Activated T-helper 2 cell treated with anti-CD3 and anti-CD28 coated beads, Interferon-gamma antibody, Interleukin-2, Interleukin-4, amounts not matched to agents 10 μg/mL and 5 μg/mL and 100 μg/mL, durations not matched to agents 14 hours and 24 hours and 36 hours (primary cell): ENCODE measurements at places on chromosomes 12 and 14.
A peak's percentile ranks its signal among the peaks of the same experiment; 100 is the strongest.

DNA sequence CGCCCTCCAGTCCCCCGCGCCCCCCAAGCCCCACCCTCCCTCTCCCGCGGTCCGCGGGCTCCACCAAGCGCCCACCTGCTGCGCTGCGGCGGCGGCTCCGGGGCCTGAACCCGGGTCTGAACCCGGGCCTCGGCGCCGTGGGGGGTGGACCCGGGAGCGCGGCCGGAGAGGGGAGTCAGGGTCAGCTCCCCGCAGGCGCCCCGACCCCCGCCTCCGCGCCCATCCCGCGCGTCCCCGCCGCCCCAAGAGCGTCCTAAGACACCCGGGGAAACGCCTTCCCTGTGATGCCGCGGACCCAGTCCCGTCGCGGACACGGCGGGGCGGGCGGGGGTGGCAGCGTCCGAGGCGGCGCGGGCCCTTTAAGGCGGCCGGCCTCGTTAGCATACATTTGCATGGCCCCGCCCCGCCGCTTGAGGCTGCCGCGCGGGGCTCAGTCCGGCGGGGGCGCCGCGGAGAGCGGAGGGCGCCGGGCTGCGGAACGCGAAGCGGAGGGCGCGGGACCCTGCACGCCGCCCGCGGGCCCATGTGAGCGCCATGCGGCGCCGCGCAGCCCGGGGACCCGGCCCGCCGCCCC lies at the start of gene MMP17:
TSS of gene MMP17 (plus strand) at position 433 of the 574 bp plus-strand sequence. CDS start at position 535, 102 bp downstream.
- no peak for DNase-seq

DNA sequence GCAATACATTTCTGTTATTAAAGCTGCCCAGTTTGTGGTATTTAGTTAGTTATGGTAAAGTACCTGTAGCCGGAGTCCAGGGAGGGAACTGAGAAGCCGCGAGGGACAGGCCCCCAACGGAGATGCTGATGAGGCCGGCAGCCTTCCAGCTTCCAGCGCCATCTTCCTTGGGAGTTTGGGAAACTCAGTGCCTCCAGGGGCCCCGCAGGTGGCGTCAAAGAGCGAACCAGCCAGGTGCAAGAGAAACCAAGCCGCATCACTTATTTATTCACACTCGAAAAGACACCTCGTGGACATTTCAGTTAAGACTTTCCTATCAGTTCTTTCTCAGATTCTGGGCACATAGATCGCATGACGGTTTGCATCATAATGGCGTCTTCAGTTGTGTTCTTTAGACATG lies 216.6 kb downstream of the GLT1D1 start:
- no peak for DNase-seq

DNA sequence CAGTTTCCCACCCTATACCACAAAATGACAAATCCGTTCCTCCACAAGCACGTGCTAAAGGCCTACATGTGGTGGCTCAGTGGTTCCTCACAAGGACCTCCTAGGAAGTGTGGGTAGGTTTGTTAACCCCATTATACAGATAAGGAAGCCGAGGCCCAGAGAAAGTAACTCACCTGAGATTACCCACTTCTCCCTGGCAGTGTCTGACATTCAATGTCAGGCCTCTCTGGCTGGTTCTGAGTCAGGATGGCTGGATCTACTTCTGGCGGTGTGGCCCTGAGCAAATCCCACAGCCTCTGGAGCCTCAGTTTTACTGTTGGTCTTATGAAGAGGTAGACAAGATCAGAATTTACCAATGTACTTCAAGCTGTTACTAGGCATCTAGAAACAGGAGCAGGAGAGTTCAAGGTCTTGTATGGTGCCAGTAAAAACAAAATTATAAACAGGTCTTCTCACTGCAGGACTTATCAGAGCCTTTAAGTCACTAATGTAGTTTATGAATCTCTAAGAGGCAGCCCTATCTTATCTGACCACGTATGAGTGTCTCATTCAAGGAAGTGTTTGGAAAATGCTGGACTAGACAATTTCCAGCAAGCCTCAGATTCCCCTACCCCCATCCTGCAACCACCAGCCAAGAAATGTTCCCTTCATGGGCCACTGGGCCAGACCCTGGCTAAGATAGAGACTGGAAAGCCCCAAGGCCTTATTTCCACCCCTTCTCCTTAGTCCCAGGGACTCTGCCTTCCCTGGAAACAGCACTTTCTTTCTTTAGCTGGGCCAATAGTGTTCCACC lies 4.2 kb downstream of the HSPB8 start:
- DNase-seq = no peak

DNA sequence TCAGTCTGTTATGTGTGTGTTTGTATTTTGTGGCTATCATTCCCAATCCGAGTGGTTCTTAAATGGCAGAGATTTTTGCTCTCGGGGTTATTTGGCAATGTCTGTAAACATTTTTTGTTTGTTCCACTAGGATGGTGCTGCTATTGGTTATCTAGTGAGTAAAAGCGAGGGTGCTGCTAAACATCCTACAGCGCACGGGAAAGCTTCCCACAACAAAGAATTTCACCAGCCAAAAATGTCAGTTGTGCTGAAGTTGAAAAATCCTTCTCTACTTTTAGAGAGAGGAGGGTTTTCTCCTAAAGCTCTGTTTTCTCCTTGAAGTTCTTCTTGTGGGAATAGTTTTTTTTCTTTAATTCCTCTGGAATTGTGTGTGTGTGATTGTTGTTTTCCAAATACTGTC lies 2.4 kb downstream of the EXD2 start:
- DNase-seq = no peak

DNA sequence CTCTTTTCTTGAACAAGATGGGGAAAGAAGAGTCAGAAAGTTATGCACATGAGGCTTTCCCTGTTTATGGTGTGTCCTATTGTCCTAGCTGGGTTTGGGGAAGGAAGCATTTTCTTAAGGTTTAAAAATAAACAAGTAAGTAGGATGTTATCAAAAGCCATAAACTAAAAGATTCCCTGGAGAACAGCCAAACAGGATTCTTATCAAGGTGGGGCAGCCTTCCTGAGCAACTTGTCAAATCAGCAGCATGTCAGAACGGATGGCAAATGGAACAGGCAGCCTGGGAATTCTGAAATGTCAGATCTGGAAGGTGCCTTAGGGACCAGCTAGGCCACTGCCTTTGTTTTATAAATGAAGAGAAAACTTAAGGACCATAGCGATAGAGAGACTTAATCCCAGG lies 152.2 kb upstream of the RGS6 start:
- no peak for DNase-seq

DNA sequence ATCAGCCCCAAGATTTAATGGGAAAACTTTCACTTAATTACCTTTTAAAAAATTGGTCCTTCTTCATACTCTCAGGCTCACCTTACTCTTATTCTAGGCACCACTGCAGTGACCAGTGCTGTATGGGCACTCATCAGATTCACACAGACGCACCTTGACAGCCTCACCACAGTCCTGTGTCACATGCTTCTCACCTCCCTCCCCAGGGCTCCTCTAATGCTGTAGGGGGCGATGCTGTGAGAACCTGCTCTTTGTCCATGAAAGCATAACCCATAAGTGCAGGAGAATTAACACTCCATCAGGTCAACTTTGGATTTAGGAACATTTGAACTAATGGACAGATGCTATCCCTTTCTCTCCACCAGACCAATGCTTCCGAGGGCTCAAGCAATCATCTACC lies 13.9 kb upstream of the PPP4R3A start:
- no peak for DNase-seq

DNA sequence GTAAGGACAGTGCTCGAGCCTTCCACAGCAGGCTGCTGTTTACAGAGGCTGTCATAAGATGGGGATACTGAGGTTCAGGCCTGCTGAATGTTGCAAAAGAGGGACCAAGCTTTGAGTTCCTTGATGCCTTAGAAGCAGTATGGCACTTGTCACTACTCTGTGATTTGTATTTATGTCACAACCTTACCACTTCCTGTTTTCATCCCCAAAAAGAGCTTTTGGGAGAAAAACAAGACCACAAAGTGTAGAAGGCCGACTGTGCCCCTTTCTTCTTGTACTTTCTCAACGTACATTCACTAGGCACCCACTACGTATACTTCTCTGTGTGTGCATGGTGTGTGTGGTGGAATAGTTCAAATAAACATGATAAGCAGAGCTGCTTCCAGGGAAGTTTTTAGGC lies 90.1 kb downstream of the DRAM1 start:
- DNase-seq = no peak

DNA sequence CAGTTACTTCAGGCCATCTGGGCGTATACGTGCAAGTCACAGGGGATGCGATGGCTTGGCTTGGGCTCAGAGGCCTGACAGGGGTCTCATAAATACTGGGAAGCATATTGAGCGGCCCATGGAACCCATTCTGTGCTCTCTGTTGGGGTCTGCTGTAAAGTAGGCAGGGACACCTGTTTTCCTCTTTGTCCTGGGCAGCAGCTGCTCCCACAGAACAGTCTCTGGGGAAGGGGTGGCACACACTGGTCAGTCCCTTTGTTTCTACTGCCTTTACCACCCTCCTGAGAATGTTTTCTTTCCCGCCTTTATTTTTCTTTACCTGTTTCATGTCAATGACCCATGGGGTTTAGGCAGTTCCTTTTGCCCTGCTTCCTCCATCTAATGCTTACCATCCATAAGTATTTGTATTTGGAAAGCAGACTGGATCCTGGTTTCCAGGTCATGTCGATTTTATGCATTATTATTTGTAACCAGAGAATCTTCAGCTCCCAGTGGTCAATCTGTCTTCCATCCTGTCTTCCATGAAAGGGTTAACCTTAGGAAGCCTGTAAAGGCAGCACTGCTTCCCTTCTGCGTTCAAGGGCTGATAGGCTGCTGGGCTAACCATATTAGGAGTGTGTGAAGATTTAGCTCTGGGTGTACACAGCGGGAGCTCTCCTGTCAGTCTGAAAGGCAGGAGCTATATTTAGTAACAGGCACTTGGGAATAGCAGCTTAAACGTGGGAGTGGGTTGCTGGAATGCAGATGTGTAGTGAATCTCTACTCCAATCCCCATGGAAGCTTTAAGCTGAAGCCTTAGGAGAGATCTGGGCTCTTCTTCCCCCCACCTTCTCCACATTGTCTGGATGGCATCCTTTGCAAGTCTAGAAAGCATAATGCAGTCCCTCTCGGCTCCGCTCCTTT lies 124.0 kb downstream of the DYRK2 start:
- DNase-seq = no peak

DNA sequence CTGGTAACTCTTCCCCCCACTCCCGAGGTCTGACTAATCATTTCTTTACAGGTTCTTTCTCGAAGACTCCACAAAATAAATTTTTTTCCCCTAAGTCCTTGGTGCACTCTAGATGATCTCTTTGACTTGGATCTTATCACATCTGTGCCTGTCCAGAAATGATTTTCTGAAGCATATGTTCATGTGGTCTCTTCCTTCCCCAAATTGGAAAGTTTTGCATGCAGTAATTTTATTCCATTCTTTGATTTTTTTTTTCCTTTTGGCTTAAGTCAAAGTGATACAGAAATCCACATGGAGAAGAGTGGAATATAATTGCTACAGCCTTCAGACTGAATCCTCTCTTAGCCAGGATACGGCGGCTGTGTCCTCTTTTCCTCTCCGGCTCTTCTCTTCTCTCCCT lies 213.3 kb downstream of the BMP4 start:
- DNase-seq = no peak

- DNase-seq = no peak
These were observed 17.3 kb upstream of the TMPRSS12 start for GRCh38 chr12:50825372-50825838.

- no peak for DNase-seq
These were observed 26.5 kb upstream of the PLXNC1 start for GRCh38 chr12:94121886-94122285.

DNA sequence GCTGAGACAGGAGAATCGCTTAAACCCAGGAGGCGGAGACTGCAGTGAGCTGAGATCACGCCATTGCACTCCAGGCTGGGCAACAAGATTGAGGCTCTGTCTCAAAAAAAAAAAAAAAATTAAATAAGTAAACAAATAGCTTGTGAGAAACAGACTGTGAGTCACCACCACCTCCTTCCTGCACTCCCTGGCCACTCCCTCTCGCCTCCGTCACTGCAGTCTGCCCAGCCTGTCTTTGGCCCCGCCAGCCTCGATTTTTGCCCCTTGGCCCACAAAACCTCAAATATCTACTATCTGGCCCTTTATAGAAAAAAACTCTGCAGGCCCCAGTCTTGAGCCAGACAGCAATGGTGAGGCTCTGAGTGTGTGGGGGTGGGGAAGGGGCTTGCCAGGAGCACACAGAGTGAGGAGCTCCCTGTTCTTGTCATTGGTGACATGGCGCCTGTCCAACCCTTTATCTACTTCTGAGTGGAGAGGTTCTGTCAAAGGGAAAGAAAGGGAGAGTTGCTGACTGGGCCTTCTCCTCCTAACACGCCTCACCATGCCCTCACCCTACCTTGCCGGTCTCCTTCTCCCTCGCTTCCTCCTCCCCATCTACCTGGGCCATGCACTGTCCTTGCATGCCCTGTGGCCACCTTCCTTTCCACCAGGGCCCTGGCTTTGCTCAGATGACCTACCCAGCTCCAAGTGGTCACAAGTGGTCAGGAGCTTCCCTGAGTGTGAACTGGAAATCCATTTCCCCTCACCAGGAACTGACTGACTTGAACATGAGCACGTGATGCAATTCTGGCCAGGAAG lies 22.1 kb downstream of the LGMN start:
- DNase-seq = peak; percentile 16

DNA sequence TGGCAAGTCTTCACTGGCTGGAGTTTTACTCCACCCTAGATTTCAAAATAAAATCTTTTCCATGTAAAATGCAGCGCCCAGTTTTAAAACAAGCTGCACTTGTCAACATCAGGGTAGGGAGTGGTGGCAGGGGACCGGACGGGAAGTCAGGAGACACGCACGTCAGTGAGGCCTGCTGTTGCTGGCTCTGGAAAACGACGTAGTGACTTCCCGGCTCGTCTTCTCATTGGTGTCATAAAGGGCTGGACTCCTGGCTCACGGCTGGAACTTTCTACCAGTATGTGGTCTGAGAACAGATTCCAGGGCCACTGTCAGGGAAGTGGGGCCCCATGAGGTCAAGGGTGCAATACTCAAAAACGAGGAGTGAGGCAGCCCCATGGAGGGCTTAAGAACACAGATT lies 64.2 kb upstream of the FOXN3 start:
- no peak for DNase-seq

GRCh38 chr14:61710853-61711817 lies 15.8 kb downstream of the HIF1A start:
- no peak for DNase-seq

GRCh38 chr12:130398100-130398848 lies 60.6 kb downstream of the PIWIL1 start:
- no peak for DNase-seq

DNA sequence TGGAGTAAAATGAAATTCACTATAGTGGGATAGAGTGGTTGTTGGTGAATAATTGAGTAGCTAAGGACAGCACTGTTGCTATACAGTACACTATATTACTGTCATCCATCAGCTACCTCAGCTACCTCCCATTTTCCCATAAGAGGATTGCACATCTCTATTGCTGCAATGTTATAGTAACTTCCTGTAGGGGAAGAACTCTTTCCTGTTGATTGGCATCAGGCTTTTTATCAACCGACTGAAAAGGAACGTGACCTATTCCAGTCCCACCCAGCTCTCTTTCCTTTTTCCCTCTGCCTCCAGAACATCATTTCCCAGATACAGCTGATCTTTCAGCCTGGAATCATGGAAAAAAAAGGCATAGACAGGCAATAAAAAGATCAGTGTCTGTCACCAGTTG lies 117.4 kb downstream of the ADAMTS20 start:
- DNase-seq = no peak
